ENCODE measurements at places on chromosomes 1 and 21. TPM values are rescaled to one million over a fixed set of nuclear protein-coding genes. Genes with fewer than 3 reads are reported as not detected.

The GPR89B gene
- polyA plus RNA-seq, result 21.7 TPM

The SLC9C2 gene
- polyA plus RNA-seq, result not detected

The CSMD2 gene
- polyA plus RNA-seq, result 2.2 TPM

The LCE6A gene
- polyA plus RNA-seq, result not detected

The RNU1-2 gene
- not detected for polyA plus RNA-seq

The RPTN gene
- polyA plus RNA-seq, result not detected

The FAM131C gene
- polyA plus RNA-seq, result 0.34 TPM

The GPATCH4 gene
- 23.6 TPM for polyA plus RNA-seq

The MTARC2 gene
- polyA plus RNA-seq, result 14.5 TPM

The DAB1 gene
- 1.0 TPM for polyA plus RNA-seq

The ZNF687 gene
- polyA plus RNA-seq, result 7.2 TPM

The DISC1 gene
- polyA plus RNA-seq, result 2.0 TPM

DNA sequence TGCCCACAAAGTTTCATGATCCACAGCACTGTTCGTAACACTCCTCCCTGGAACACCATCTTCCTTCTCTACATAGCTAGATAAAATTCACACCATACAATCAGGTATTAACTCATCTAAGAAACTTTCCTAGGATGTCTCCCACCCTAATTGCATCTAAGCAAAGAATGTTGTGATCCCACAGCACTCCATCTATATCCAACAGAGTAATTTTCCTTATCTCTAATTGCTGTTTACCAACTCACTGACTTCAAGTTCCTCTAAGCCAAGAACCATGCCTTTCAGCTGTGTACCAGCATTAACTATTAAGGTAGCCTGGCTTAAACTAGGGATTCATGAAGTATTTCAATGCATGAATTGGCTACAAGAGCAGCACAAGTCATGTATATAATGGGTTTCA lies 114.2 kb downstream of the SIPA1L2 start:
- DNase-seq, result no peak

DNA sequence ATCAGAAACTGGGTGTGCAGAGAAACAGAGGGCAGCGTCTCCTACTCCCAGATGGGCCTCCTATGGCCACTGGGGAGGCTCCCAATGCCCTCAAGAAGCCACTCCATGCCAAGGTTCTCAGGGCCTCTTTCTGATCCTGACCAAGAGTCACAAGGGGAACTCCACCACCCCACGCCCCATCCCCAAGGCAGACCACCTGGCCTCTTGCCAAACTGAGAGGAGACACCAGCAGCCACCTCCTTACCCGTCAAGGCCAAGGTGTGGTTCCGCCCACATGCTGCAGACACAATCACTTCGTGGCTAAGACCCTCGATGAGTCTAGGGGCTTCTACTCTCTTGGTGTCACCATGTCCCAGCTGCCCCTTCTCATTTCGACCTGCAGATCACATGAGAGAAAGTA lies 17.0 kb downstream of the RCC2 start:
- no peak for DNase-seq

DNA sequence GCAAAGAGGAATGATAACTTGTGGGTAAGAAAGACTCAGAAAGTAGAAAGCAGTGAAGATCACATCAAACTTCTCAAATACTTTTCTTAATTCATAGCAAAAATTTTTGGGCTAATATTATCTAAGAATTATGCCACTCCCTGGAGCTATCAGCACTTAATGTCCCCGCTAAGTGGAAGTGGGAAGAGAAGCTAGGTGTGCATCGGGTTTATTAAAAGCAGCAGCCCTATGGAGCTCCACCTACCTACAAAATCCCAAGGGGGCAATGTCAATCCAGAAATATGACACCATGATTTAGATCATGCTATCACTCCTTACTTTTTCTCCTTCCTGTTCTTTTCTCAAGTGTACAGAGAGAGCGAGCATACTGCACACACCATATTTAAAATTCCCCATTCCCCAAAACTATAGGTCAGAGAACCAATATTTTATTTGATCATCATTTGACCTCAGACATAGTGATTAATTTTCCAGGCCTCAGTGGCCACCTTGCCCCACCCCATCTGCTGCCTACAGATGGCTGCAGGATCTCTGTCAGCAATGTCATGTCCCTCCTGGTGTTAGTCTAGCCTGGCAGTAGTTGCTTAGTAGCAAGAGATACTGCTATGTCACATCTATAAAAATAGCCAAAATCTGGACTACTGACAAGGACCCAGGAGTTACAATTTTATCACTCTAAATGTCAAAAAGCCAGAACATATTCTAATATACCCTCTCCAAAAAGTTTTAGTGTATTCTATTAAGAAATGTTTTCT lies 66.6 kb downstream of the MAP3K21 start:
- no peak for DNase-seq

DNA sequence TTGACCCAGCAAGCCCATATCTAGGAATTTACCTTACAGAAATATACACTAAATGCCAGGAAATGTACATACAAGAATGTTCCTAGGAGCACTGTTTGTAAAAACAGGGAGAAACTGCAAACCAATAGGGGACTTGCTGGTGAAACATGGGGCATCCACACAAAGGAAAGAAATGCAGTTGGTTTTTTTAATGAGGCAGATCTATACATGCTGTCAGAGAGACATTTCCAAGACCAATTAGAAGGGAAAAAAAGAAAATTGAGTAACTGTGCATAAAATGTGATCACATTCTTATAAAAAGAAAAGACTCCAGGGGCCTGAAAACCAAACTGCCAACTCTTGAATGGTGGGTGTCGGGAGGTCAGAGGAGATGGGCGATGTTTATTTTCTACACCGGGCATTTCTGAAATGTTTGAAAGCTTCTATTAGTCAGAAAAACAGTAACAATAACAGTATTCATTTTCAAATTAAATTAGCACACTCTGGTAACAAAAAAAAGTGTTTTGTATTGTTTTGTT lies 56.6 kb downstream of the MATN1 start:
- no peak for DNase-seq

DNA sequence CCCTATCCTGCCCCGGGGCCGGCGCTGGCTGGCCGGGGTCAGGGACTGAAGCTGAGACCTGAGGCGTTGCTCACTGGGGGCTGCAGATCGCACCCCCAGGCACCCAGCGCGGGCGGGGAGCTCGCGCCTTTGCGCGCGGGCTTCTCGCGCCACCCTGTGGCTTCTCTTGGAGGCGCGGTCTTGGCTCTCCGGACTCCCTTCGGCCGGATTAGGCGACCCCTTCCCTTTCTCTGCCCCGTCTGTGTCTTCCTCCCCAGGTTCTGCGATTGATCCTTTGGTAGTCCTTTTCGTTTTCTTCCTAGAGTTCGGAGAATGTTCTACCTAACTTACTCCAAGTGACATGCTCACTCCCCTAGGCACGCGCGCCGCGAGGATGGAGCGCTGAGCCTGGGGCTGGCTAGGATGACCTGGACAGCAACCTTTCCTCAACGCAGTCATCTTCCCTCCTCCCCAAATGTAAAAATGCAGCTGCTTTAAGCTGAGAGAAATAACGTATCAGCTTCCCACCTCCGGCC lies 495 bp upstream of the NTRK1 start:
- peak; percentile 39 for DNase-seq

- peak; percentile 60 for DNase-seq
Observed at GRCh38 chr1:85372683-85373377, 92.1 kb downstream of the DDAH1 start.

DNA sequence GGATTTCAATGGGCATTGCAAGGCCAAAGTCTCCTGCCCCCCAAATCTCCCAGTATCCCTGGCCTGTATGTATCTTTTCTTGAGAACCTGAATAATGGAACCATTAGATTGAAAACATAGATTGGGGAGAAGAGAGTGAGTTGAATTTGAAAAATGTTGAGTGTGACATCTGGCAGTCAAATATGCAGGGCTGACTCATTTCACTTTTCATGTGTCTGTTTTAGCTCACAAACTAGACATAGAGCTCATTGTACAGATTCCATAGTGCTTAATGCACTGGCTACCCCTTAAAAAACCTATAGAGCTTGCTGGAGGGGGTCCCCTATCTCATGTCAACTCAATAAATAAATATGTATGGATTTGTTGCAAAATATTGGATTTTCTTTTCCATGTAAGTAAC lies 30.8 kb downstream of the DDR2 start:
- DNase-seq, result peak; percentile 51

DNA sequence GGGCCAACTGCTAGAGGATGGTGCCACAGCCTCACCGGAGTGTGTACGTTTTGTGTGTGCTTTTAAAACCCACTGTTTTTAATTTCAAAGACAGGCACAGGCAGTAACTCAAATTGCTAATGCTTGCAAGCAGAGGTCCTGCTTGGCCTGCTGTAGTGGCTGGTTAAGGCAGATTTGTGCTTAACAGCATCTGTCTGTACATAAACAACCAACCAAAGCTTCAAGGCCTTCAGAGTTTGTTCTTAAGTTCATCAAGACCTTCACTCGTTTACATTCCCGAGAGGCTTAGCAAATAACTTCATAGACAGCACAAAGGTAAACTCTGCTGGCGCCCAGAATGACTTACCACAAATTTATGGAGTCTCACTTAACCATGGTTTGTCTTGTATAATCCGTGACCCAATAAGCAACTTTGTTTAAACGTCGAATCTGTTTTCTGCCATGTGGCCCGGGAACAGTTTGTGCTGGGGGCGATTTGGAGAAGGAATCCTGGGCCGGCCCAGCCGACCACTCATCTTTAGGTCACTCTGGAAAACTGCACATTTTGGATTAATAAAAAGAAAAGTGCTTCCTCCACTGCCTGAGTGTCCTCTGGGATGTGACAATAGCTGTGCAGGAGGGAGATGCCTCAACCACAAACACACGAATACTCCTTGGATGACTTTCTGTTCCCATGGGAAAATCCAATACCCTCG lies 58.1 kb downstream of the CAPZB start:
- DNase-seq, result peak; percentile 85

- peak; percentile 74 for DNase-seq
Observed at GRCh38 chr1:203584035-203584434, 42.6 kb upstream of the ATP2B4 start.

DNA sequence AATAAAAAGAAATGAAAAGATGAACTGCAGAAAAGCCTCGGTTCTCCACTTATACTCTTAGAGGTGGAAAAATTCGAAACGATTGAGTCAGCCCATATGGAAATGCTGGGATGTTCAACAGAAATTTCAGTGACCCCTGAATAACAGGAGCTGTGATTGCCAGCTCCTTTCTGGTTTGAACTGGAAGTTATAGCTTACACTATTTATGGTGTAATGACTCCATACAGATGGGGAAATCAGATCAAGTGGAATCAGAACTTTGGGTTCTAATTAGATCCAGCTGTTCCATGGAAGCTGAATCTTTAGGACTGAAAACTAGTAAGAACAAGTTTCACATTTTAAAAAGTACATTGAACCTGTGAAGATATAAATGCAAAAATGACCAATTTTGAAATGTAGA lies 569.3 kb upstream of the ZRANB2 start:
- peak; percentile 79 for DNase-seq

- DNase-seq, result peak; percentile 65
Observed at GRCh38 chr21:17461582-17461981, 51.3 kb upstream of the CXADR start.

DNA sequence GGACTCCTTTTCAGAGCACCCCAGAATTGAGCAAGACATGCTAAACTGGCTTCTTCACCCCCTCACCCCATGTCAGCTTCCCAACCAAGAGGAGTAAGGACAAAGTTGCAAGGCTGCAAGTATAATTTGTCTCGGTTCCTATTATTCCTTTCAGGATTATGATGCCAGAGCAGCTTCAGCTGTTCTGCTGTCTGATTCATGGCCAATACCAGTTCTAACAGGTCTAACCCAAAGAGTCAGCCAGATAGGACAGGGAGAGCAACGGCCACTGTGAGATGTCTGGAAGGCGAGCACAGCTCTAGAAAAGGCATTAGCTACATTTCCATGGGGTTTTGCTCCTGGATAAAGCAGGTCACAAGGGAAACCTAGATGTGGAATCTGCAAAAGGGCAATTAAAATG lies 53.3 kb upstream of the HOOK1 start:
- no peak for DNase-seq

GRCh38 chr1:61149010-61149860 lies 66.9 kb downstream of the NFIA start:
- DNase-seq, result no peak

- DNase-seq, result no peak
Observed at GRCh38 chr1:76607717-76608116, 259.6 kb upstream of the ST6GALNAC5 start.

- no peak for DNase-seq
Observed at GRCh38 chr1:31834501-31834900, 18.7 kb upstream of the SPOCD1 start.

- DNase-seq, result no peak
Observed at GRCh38 chr1:87560137-87560536, 231.5 kb downstream of the LMO4 start.

- DNase-seq, result no peak
Observed at GRCh38 chr1:91124290-91124985, 102.6 kb upstream of the ZNF644 start.

- no peak for DNase-seq
Observed at GRCh38 chr1:234143681-234144080, 229.6 kb upstream of the COA6 start.

DNA sequence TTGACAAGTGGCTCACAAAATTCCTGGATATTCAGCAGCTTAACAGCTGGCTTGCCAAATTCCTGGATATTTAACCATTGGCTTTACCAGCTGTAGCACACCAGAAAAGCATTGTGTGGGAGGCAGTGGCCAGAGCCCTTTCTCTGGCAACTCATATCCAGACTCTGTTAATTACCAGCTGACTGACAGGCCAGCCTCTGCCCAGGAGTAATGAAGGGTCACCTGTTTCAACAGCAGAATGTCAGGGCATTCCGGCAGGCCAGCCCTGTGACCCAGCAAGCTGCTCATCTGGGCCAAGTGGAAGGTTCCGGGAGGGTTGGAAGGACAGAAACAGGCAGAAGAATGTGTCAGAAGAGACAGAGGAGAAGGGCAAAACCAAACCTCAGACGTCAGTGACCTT lies 35.2 kb upstream of the KIRREL1 start:
- DNase-seq, result no peak

- DNase-seq, result no peak
Observed at GRCh38 chr1:204282761-204283221, 69.0 kb upstream of the GOLT1A start.

DNA sequence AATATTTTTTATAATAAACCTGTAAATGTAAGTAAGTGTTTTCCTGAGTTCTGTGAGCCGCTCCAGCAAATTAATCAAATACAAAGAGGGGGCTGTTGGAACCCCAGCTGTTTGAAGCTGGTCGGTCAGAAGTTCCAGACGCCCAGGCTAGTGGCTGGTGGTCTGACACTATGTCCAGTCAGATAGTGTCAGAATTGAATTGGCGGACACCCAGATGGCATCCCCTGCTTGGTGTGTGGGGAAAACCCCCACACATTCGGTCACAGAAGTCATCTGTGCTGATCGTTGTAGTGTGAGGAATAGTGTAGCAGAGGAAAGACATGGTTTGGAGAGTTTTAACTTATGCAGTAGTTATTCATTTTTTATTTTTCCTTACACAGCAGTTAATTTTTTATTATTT lies 32.4 kb downstream of the TBCE start:
- DNase-seq, result no peak

GRCh38 chr1:184709418-184709817 lies 45.2 kb downstream of the EDEM3 start:
- DNase-seq, result no peak
